ENCODE measurements at places on chromosomes 3 and 15. TPM values are rescaled to one million over a fixed set of nuclear protein-coding genes. Genes with fewer than 3 reads are reported as not detected.

- H3K36me3 ChIP-seq, result no peaks in the 10 kb centered on the region
- no peak overlapping the region for H3K27ac ChIP-seq
- H3K4me1 ChIP-seq, result peaks cover 11% of the 10 kb centered on the region
Observed at GRCh38 chr15:25427861-25428260, 11.0 kb downstream of the UBE3A start.

DNA sequence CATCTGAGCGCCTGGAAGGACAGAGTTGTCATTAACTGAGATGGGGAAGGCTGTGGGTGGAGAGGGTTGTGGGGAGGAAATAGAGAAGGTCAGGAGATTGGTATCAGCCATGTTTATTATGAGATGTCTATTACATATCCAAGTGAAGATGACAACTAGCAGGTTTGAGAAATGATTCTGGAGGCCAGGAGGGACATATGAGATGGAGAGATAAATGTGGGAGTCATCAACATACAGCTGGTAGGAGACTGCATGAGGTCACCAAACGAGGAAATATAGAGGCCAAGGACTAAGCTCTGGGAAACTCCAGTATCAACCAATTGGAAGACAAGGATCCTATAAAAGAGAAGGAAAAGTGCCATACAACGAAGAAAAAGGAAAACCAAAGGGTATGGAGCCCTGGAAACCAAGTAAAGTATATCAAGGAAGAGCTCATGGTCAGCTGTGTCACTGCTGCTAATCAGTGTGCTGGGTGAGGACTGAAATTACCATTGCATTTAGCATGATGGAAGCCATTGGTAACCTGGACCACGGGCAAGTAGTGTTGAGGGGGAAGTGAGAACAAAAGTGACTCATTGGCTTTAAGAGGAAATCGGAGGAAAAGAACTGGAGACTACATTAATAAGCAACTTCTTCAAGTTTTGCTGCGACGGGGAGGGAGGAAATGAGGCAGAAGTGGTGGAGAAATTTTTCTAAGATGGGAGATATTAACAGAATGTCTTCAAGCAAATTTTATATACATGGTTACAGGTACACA is 14.0 kb upstream of the UACA start:
- H3K36me3 ChIP-seq, result no peaks in the 10 kb centered on the region
- no peak overlapping the region for H3K27ac ChIP-seq
- no peak overlapping the region for H3K4me3 ChIP-seq
- DNase-seq, result no peak
- H3K27me3 ChIP-seq, result no peaks in the 10 kb centered on the region
- no peaks in the 10 kb centered on the region for H3K4me1 ChIP-seq

DNA sequence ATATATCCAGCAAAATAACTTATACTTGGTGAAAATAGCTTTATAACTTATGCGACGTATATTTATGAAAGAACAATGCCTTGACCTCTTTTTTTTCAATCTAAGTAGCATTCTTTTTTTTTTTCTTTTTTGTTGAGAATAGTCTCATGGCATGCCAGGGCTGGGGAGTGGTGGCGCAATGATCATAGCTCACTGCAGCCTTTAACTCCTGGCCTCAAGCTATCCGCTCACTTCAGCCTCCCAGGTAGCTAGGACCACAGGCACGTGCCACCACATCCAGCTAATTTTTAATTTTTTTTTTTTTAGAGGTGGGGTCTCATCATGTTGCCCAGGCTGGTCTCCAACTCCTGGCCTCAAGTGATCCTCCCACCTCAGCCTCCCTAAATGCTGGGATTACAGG is 43.5 kb downstream of the RAB8B start:
- no peak for DNase-seq
- peaks cover 7% of the 10 kb centered on the region for H3K4me1 ChIP-seq
- H3K27me3 ChIP-seq, result no peaks in the 10 kb centered on the region
- H3K4me3 ChIP-seq, result no peak overlapping the region
- peak overlapping the region; percentile 34 for H3K27ac ChIP-seq

GRCh38 chr3:51687431-51688205 is 16.6 kb downstream of the TEX264 start:
- no peaks in the 10 kb centered on the region for H3K4me1 ChIP-seq
- peak overlapping the region; percentile 67 for H3K27ac ChIP-seq
- DNase-seq, result no peak
- H3K27me3 ChIP-seq, result no peaks in the 10 kb centered on the region
- no peak overlapping the region for H3K4me3 ChIP-seq

DNA sequence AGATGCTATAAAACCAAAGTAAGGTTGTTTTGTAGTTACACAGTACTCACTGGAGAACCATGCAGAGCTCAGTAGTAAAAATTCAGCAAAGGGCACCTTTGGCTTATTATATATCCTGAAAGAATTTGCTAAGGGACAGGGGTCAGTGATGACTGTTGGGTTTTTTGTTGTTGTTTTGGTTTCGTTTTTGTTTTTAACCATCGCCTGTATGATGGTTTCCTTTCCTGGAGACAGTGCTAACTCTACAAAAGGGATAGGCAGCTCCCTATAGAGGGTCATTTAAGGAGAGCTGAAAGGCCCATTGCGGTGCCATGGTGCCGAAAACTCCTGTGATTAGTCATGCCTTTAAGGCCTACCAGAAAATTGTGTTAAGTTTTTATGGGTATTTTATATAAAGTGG is 118.2 kb upstream of the GOLIM4 start:
- H3K27ac ChIP-seq, result no peak overlapping the region
- H3K27me3 ChIP-seq, result no peaks in the 10 kb centered on the region
- H3K36me3 ChIP-seq, result no peaks in the 10 kb centered on the region
- no peak for DNase-seq
- no peak overlapping the region for H3K4me3 ChIP-seq
- no peaks in the 10 kb centered on the region for H3K4me1 ChIP-seq

GRCh38 chr3:25472731-25473130 is 44.7 kb downstream of the RARB start:
- no peak overlapping the region for H3K4me3 ChIP-seq
- peaks cover 5% of the 10 kb centered on the region for H3K4me1 ChIP-seq
- H3K36me3 ChIP-seq, result no peaks in the 10 kb centered on the region
- peak overlapping the region; percentile 55 for H3K27ac ChIP-seq
- no peaks in the 10 kb centered on the region for H3K27me3 ChIP-seq
- no peak for DNase-seq

DNA sequence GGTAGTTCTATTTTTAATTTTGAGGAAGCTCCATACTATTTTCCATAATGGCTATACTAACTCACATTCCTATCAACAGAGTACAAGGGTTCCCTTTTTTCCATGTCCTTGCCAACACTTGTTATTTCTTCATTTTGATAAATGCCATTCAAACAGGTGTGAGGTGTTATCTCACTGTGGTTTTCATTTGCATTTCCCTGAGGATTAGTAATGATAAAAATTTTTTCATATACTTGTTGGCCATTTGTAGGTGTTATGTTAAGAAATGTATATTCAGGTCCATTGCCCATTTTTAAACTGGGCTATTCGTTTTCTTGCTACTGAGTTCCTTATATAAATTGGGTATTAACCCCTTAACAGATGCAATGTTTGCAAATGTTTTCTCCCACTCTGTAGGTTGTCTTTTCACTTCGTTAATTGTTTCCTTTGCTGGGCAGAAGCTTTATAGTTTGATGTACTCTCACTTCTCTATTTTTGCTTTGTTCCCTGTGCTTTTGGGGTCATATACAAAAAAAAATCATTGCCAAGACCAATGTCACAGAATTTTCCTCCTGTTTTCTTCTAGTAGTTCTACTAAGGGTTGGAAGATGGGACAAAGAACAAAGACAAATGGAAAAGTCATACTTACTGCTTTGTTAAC is 11.0 kb upstream of the VPS39 start:
- no peaks in the 10 kb centered on the region for H3K4me1 ChIP-seq
- H3K36me3 ChIP-seq, result peaks cover 64% of the 10 kb centered on the region
- H3K4me3 ChIP-seq, result no peak overlapping the region
- DNase-seq, result no peak

DNA sequence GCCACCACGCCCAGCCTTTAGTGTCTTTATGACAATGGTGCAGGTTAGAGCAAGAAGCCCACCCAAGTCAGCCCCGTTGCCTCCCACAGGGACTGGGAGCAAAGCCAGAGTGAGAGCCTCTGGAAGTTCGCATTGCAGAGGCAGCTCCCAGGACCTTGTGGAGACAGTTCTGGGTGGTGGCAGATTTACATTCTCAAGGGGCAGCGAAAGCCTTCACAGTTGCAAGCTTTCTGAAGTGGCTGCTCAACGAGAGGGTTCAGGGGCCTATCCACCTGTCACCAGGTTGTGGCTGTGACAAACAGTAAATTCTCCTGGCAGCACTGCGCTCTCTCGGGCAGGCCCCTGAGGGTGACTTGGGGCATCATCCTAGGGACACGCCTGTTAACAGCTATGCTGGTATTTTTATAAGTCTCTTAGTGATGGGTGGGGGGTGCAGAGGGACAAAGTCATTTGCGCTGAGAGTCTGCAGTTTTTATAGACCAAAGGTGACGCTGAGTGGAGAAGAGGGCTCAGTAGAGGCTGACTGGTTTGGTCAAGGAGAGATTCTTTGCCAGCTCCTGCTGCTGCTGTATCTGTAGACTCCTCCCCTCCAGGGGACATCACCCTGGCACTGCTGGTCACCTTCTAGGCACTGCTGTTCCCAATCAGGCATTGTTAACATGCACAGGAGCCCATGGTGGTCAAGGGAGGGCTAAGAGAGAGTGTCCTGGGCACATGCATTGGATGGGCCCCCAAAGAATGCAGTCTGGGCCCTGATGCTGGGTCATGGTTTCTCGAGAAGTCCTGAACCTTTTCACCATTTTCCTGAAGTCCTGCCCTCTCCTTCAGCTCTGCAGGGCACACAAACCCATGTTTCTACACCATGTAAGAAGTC is 57.5 kb upstream of the KLF13 start:
- DNase-seq, result no peak
- H3K4me3 ChIP-seq, result no peak overlapping the region
- no peak overlapping the region for H3K27ac ChIP-seq
- no peaks in the 10 kb centered on the region for H3K36me3 ChIP-seq

GRCh38 chr3:141544697-141545096 is 57.9 kb downstream of the RASA2 start:
- H3K4me1 ChIP-seq, result no peaks in the 10 kb centered on the region
- no peak overlapping the region for H3K27ac ChIP-seq
- no peak for DNase-seq

GRCh38 chr3:172155897-172156585 is 116.7 kb downstream of the FNDC3B start:
- H3K4me1 ChIP-seq, result peaks cover 44% of the 10 kb centered on the region
- H3K36me3 ChIP-seq, result no peaks in the 10 kb centered on the region
- no peaks in the 10 kb centered on the region for H3K27me3 ChIP-seq
- no peak for DNase-seq
- peak overlapping the region; percentile 97 for H3K27ac ChIP-seq
- H3K4me3 ChIP-seq, result no peak overlapping the region

- H3K36me3 ChIP-seq, result no peaks in the 10 kb centered on the region
- no peaks in the 10 kb centered on the region for H3K4me1 ChIP-seq
- DNase-seq, result no peak
Observed at GRCh38 chr3:156899951-156900350, 73.8 kb downstream of the LEKR1 start.

DNA sequence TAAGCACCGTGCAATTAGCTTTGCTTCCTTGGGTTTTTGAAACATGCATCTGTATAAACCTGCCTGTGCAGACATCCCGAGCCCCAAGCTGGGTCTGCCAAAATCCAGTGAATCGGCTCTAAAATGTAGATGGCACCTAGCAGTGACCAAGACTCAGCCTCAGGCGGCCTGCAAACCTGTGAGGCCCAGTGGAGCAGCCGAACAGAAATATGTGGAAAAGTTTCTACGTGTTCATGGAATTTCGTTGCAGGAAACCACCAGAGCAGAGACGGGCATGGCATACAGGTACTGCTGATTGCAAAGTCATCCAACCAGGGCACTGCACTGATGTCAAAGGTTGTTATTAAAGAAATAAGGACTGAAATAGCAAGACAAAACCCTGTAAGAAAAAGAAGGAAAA is 22.8 kb downstream of the KCNAB1 start:
- H3K4me3 ChIP-seq, result peak overlapping the region; percentile 31
- no peaks in the 10 kb centered on the region for H3K27me3 ChIP-seq
- peak overlapping the region; percentile 76 for H3K27ac ChIP-seq

- H3K4me1 ChIP-seq, result peaks cover 27% of the 10 kb centered on the region
- H3K27ac ChIP-seq, result no peak overlapping the region
- no peaks in the 10 kb centered on the region for H3K27me3 ChIP-seq
- no peak overlapping the region for H3K4me3 ChIP-seq
- no peak for DNase-seq
Observed at GRCh38 chr3:70999730-71000129, 583.8 kb downstream of the FOXP1 start.

DNA sequence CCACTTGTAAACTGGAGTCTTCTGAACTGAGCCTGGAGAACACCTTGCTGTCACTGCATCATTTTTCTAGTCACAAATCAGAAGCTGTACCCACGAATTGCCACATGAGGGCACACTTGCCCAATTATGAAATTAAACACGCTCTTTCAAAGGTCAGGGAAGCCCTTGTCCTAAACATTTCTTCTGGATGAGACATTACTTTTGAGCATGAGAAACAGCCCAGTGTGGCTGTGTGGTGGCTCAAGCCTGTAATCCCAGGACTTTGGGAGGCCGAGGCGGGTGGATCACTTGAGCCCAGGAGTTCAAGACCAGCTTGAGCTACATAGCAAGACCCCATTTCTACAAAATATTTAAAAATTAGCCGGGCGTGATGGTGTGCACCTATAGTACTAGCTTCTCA is 27.5 kb upstream of the CFAP161 start:
- no peaks in the 10 kb centered on the region for H3K36me3 ChIP-seq
- H3K4me1 ChIP-seq, result no peaks in the 10 kb centered on the region
- H3K27ac ChIP-seq, result no peak overlapping the region
- no peaks in the 10 kb centered on the region for H3K27me3 ChIP-seq

DNA sequence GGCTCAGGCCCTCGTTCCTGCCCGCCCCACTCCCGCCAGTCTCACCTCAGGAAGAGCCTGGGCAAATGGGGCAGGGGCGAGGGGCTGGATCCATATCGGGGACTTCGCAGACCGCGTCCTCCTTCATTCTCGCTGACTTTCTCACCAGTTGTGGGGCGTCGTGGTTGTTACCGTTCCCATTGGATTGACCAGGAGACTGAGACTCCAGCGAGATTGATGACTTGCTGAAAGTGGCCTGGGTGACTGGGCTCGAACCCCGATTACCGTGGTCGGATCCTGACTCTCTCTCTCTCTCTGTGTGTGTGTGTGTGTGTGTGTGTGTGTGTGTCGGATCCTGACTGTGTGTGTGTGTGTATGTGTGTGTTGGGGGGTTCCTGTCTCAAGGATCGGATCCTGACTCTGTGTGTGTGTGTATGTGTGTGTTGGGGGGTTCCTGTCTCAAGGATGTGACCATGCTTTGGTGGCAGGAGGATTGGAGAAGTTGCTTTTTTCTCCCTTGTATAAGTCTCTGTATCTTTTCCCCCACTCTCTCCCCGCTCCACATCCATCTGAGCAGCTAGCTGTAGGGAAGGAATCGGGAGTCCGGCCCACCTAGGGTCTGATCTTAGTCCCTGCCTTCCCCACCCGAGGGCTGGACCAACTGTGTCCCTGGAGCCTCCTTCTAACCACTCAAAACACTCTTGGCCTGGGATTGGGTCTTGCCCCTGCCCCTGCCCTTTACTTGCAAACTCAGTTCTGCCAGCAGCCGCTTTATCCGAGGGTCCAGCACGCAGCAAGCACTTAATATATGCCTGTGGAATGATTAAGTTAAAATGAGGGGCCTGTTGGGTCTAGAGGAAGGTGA is 603 bp downstream of the PLEKHO2 start:
- no peaks in the 10 kb centered on the region for H3K36me3 ChIP-seq
- H3K27me3 ChIP-seq, result no peaks in the 10 kb centered on the region
- peak overlapping the region; percentile 92 for H3K27ac ChIP-seq

GRCh38 chr15:68278345-68278594 is 725 bp downstream of the FEM1B start:
- no peaks in the 10 kb centered on the region for H3K27me3 ChIP-seq
- DNase-seq, result peak; percentile 79
- peak overlapping the region; percentile 99 for H3K27ac ChIP-seq
- peak overlapping the region; percentile 74 for H3K4me3 ChIP-seq
- no peaks in the 10 kb centered on the region for H3K36me3 ChIP-seq
- H3K4me1 ChIP-seq, result peaks cover 3% of the 10 kb centered on the region

WDR49 gene
- total RNA-seq, result not detected

MCTP2 gene
- total RNA-seq, result 25.5 TPM

SMCO1 gene
- not detected for total RNA-seq

IGSF10 gene
- 1.7 TPM for total RNA-seq
